ENCODE measurements at places on chromosomes 5 and 9.

- DNase-seq: no peak
Measured at GRCh38 chr9:9924376-9924775, 688.4 kb downstream of the PTPRD start.

- peak; percentile 85 for DNase-seq
Measured at GRCh38 chr5:179820483-179821297, at the start of gene SQSTM1. Gene SQSTM1 (plus strand): TSS chr5:179820905. CDS start chr5:179820937, 32 bp downstream.

DNA sequence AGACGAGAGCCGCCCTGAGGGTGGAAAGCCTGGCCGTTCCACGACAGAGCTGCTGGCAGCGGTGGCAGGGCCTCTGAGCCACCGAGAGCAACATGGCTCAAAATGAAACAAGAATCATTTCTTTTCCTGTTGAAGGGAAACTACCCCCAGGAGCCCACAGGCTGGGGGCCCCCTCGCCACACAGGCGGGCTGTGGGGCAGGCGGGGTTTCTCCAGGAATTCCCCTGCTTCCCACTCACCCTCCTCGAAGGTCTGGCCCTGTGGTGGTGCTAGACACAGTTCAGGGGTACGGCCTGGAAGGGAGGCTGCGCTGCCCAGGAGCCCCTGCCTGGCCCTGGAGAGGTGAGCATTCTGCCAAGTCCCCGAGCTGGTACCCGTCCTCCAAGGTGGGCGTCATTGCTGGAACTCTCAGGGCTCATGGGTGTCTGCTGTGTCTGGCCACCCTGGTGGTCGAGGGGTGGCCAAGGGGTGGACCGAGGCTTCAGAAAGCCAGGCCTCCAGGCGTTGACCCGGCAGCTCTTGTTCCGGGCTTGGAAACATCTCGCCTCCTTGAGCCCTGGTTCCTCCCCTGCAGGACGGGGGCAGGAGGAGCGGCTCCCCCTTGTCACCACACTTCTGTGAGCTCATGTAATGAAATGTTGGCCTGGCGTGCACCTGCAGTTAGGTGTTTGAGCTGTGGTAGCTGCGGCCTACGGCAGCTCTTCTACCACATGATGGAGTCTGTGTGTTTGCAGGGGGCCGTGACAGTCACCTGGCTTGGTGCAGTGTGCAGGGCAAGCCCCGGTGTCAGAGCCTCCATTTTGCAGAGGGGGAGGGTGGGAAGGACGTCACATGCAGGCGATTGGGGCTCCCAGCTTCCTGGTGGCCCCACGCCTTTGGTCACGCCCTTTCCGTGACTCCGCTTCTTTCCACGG lies 65.3 kb downstream of the RXRA start:
- DNase-seq: peak; percentile 83

DNA sequence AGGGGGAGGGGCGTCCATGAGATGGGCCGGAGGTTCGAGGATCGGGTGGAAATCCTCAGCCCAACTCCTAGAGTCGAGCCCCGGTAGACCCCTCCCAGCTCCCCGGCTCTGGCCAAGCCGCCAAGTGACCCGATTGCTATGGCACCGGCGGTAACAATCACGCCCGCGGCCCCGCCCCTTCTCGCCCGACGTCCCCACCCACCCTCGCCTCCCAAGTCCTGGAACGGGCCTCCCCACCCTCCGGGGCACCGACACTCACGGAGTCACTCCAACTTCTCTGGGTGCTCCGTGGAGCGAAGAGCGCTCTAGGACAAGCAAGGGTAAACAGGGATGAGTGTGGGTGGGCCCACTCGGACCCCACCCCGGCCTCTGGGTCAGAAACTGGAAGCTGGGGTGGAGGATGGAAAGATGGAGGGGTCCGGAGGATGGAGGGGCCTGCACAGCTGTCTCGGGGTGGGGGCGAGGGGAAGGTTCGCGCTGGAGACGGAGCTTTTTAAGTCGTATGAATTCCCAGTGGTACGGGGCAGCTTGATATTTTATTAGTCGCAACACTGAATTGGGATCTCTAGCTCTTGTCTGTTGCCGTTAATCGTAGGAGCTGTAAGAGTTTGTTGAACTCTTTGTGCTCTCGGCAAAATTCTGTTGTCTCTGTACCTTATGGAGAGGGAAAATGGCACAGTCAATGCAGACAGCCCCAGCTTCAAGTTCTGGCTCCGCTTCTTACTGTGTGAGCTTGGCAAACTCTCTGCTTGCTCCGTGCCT lies at the start of gene SPACA9:
Gene SPACA9, plus strand, starts transcription at position 204 of the 762 bp plus-strand sequence. CDS start 5,050 bp downstream, outside the sequence.
- peak; percentile 13 for DNase-seq

GRCh38 chr9:105842023-105842644 lies 147.8 kb downstream of the TMEM38B start:
- DNase-seq: no peak

GRCh38 chr9:13023498-13023897 lies 248.7 kb downstream of the LURAP1L start:
- no peak for DNase-seq

- no peak for DNase-seq
Measured at GRCh38 chr9:34719021-34719768, 9.3 kb upstream of the CCL21 start.

DNA sequence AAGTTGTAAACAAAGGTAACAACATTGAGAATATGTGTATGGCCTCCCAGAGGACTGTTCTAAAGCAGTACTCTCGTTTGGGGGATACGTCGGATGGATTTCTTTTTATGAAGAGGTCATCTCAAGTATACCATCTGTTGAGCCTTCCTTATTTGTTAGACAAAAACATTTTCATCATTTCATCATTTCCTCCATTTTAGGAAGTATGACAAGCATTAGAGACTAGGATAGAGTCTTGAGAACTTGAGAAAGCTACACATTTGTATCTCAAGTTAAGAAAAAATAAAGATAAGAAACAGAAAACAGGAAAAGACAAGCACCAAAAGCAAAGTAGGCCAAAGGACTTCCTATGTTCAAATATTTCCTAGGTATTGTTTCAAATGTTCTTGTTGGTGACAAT lies 307.0 kb downstream of the EFNA5 start:
- no peak for DNase-seq

GRCh38 chr9:127524373-127524772 lies 73.1 kb downstream of the LRSAM1 start:
- no peak for DNase-seq

DNA sequence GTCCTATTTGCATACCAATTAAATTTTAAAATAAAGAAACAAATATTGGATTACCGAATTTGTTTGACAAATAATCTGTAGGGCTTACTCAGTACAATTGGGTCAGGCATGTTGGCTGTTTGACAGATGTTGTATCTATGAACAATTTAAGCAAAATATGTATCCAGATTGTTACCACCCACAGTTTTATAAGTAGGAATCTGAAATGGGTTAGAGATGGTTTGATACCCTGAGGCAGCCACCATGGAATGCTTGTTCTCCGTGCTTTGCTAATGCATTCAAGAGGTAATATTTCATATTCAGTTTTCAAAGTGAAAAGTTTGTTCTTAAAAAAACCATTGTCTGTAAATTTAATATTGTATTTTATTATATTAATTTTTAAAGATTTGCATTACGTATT lies 285.1 kb upstream of the ARRDC3 start:
- DNase-seq: no peak

DNA sequence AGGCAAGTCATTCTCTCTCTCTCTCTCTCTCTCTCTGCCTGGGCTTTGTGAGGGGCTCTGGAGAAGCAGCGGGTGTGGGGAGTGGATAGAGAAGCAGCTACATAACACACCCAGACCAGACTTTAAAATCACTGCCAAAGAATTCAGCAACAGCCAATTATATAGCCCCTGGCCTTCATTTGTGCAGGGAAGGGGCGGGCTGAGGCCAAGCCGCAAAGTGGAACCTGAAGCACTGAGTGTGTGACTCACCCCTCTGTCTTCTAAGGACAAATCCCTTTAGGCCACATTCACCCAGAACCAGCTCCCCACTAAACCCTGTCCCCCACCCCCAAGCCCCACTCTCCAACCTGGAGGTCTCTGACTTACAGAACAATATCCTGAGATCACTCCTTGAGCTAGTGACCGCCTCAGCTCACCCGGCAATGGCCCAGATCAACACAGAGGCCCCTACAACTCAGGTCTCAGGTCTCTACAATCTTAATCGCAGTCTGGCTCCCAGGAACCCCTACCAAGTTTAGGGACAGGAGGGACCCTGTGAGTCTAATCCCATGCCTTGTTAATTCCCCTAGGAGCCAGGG lies 6.0 kb downstream of the B4GALT1 start:
- DNase-seq: no peak

DNA sequence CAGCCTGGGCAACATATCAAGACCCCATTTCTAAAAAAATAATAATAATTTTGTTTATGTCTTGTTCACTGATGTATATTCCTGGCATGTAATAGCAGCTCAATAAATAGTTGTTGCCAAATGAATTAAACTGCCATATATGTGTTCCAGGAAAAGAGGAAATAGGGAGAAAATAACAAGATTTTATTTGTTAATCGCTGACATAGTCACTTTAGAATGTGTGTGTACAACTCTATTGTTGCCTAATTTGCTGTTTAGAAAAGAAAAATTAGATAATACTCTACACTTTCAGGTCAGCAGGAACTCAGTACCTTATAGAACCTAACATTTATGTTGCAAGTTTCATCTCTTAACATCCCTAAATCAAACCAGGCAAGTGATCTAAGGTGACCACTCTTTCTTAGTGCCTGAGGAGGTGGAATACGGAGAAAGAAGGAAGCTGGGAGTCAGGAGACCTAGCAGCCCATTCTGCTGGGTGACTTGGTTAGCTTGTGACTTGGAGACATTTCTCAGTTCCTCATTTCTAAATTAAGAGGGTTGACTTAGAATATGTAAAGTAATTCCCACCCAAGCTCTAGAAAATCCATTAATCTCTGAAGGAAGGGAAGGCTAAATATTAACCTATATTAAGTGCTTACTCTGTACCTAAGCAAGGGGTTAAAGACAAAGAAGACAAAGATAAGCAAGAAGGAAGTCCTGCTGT lies 110.3 kb upstream of the IQGAP2 start:
- DNase-seq: no peak

DNA sequence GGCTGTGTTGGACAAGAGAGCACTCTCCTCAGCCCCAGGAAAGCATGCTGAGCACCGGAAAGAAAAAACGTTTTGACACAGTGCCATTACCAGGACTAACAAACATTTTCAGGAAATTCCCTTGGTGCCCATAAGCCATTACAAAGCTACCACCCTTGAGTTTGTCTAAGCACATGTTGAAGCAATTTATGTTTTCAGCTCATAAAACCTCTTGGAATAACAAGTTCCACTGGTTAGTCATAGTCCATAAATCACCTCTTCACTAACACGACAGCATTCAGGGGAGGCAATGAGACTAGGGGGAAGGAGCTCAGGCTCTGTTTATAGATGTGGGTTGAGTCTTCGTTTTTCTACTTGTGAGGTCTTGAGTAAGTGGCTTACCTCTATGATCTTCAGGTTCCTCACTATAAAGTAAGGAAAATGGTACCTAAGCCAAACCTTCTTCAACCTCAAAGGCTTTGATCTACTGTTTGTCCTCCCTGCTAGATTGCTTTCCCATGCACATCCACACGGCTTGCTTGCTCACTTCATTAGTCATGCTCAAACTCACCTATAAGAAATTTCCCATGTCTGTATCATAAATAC lies 65.4 kb downstream of the DRD1 start:
- DNase-seq: no peak

GRCh38 chr5:141696431-141696830 lies 14.4 kb upstream of the ARAP3 start:
- DNase-seq: no peak

DNA sequence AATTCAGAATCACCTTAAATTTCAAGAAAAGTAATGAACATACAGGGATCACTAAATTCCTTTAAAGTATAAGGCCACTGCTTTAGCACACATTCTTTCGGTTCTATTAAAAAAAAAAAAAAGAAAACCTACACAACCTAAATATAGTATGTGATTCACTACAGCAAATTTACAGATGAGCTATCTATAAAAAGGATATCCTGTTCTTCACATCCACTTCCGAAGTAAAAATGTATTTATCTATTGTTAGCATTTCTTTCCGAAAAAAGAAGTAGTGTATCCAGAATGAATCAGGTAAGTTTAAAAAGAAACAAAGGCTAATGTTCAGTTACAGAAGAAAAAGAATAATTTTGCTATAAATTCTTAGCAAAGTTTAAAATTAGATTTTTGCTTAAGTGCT lies 70.2 kb downstream of the ECPAS start:
- DNase-seq: no peak

DNA sequence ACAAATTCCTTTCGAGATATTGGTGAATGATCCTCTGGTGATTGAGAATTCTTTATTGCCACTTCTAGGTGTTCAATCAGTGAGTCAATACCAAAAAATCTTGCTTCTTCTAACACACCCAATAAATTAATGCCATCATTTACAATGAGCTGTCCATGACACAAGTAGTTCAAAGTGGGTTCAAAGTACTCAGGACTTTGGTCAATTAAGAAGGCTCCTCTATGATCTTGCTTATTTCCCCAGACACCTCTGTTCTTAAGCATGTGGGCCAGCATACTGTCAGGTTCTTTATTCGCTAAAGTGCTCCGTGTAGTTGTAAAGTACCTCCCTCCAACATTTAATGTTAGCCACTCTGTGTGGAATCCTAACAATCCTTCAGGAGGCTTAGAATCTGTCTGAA lies 127.1 kb downstream of the WDR70 start:
- no peak for DNase-seq

- DNase-seq: no peak
Measured at GRCh38 chr5:176362233-176362490, 598 bp upstream of the KIAA1191 start.

DNA sequence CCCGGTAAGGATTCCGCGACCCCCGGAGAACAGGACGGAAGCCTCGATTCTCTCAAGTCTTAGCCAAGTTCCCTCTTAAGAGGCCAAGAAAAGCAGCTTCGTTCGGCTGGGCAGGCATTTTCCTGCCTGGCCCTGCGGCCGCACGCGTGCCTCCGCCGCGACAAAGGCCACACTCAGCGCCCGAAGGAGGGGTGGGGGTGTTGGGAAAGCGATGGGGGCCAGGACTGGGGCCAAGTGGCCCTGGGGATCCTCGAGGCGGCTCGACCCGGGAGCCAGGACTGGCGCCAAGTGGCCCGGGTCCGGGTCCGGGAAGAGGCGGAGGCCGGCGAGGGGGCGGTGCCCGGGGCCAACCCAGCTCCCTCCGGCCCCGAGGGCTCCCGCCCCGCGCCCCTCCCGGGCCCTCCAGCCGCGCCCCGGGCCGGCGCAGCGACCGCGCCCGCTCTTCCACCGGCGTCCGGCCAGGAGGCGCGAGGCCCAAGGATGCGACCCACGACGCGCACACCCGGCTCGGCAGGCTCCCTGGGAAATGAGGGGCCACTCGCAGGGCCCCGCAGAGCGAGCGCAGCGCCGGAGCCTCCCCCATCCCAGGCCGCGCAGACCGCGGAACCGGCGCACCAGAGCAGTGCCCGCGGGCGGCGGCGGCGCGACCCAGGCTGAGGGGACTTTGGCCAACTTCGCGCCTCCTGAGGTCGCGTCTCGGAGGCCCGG lies 756 bp downstream of the VAV2 start:
- DNase-seq: no peak

DNA sequence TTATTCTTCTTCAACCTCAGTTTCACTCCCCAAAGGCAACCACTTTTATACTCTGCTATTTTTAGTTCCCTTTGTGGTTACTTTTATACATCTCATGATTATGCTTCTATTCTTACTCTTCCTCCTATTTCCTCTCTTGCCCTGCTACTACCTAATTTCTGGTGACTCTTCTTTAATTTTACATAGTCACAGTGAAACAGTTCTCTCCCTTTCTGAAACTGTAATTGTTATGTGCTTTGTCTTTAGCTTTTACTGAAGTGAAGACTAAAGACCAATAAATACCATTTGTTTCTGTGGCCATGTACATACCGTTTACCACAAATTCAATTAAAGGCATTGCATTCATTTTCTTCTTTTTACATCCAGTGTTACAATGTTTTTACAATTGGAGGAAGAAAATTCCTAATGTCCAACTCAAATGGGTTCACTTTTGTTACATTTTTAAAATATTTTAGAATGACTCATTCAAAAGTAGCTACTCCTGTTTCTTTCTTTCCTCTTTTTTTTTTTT lies 410.6 kb downstream of the PSAT1 start:
- no peak for DNase-seq

- no peak for DNase-seq
Measured at GRCh38 chr9:4793459-4794395, 983 bp downstream of the RCL1 start.
